ENCODE measurements at places on chromosomes 2 and 18.

- DNase-seq, result no peak
These were observed 818.5 kb upstream of the SALL3 start for GRCh38 chr18:78160961-78161656.

- DNase-seq, result no peak
These were observed 1.8 kb downstream of the TMEM131 start for GRCh38 chr2:97993926-97994325.

DNA sequence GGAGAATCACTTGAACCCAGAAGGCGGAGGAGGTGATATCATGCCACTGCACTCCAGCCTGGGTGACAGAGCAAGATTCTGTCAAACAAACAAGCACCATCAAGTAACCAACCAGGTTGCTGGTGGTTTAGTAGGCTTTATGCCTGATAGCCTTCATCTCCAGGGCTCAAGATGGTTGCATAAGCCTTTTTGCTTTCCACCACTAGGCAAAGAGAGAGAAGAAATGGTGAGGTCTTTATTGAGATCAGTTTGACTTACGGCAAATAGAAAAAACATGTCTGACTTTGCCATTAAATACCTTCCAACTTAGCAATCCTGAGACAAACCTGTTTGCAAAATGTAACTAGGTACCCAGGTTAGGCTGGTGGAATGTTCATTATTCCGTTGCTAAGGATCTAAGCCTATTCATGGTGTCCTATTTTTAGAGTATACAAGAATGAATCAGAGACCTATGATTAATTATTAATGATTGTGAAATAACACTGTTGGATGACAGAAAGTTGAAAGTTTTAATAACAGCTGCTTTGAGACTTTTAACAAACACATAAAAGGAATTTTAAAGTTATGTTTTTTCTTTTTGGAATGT, 53.5 kb upstream of the SLC38A11 start:
- no peak for DNase-seq

- DNase-seq, result no peak
These were observed 114.8 kb upstream of the LRATD1 start for GRCh38 chr2:14517731-14518130.

- no peak for DNase-seq
These were observed 82.0 kb upstream of the ITGB6 start for GRCh38 chr2:160282063-160282580.

- DNase-seq, result no peak
These were observed 39.7 kb downstream of the RFX8 start for GRCh38 chr2:101435001-101435862.

- no peak for DNase-seq
These were observed 969 bp upstream of the ALKAL2 start for GRCh38 chr2:288758-289361.

DNA sequence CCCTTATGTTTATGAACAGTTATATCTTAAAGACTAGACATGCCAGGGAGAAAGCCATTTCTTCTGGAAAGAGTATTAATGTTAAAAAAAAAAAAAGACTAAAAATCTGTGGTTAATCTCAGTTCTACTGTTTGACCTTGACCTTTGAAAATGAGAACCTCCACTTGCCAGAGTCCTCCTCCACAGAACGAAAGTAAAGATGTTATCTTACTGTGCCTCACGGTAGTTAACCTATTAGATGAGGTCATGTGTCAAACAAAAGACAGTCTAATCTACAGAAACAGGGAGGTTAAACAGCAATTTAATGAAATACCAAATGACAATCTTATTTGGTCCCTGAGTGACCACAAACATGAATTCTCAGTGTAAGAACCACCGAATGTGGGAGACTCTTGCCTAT, 51.2 kb downstream of the SLC14A2 start:
- DNase-seq, result no peak

DNA sequence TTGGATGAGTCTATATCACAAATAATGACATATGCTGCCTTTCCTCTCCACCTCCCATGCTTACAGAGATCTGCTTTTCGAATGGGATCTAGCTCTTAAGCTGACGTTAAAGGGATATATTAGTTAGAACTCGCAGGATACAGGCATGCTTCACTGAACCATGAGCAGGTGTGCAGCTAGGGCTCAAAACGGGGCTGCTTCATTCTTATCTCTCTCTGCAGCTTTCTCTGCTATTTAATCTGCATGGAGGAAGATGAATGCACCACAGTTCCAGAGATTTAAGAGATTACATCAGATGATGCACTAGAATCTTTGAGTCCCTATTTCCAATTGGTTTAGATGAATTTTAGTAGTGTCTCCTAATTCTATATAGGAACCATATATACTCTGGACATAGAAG, 327.0 kb downstream of the RAD51AP2 start:
- no peak for DNase-seq

DNA sequence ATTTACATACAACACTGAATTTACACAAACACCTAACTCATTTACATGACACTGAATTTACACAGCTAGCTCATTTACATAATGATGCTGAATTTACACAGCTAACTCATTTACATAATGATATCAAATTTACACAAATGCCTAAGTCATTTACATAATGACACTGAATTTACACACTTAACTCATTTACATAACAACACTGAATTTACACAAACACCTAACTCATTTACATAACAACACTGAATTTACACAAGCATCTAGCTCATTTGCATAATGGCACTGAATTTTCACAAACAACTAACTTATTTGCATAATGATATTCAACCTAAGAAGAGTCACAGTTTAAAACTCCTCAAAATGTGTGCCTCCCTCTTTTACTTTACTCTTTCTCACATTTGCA, 511.7 kb downstream of the GALR1 start:
- no peak for DNase-seq

- no peak for DNase-seq
These were observed 3.6 kb downstream of the CHN1 start for GRCh38 chr2:175001566-175001965.

GRCh38 chr2:164777847-164778461, 63.7 kb downstream of the COBLL1 start:
- DNase-seq, result no peak

DNA sequence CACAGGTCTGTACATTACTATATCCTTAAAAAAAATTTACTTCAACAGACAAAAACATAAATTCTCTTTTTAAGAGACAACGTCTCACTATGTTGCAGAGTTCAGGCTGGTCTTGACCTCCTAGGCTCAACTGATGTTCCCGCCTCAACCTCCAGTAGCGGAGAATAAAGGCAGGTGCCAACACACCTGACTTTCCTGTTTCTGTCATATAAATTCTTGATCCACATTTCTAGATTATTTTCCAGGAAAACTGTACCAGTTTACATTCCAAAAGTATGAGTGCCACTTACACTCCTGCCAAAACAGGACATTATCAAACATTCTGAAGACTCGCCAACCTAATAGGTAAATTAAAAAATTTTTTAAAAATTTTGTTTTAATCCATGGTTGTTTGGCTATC, 48.6 kb downstream of the PUM2 start:
- no peak for DNase-seq

GRCh38 chr2:225031599-225031998, 10.7 kb downstream of the DOCK10 start:
- no peak for DNase-seq

DNA sequence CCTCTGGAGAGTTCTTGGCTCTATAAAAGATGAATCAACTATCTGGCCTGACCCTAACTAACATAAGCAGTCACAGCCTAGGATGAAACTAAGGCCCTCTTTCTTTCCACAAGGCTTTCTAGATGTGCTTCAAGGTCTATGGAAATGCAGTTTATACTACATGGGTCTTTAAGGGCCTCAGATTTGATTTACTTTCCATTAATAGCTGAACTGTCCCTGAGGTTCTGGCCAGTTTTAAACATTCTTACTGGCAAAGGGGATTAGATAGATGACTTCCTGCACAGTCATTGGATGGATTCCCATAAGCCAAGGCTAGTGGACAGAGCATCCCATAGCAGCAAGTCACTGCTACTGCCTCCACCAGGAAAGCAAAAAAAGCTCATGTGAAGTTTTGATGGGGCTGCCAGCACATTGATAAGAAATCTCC, 38.1 kb upstream of the LCLAT1 start:
- no peak for DNase-seq

GRCh38 chr2:41691561-41691960, 356.3 kb upstream of the PKDCC start:
- DNase-seq, result no peak

- no peak for DNase-seq
These were observed 163.3 kb downstream of the SLC39A10 start for GRCh38 chr2:195820373-195820772.

DNA sequence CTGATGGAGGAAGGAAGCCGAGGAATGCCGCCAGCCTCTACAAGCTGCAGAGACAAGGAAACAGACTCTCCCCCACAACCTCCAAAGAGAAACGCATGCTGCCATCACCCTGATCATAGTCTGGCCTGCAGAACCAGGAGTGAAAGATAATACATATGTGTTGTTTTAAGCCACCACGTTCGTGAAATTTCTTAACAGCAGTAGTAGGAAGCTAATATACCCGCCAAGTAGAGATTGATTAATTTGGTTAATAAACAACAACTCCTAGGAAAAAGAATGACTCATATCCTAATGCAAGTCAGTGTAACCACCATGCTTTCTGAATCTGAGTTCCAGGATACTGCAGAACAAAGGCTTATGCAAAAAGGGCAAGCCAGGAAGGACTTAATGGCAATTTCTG, 36.6 kb downstream of the LONRF2 start:
- DNase-seq, result no peak

GRCh38 chr2:28382755-28383154, 9.9 kb upstream of the FOSL2 start:
- DNase-seq, result no peak

GRCh38 chr2:119513832-119514231, 10.5 kb downstream of the SCTR start:
- no peak for DNase-seq

GRCh38 chr2:66521291-66521922, 86.5 kb downstream of the MEIS1 start:
- DNase-seq, result no peak
